ENCODE measurements at places on chromosomes 3 and 15.

DNA sequence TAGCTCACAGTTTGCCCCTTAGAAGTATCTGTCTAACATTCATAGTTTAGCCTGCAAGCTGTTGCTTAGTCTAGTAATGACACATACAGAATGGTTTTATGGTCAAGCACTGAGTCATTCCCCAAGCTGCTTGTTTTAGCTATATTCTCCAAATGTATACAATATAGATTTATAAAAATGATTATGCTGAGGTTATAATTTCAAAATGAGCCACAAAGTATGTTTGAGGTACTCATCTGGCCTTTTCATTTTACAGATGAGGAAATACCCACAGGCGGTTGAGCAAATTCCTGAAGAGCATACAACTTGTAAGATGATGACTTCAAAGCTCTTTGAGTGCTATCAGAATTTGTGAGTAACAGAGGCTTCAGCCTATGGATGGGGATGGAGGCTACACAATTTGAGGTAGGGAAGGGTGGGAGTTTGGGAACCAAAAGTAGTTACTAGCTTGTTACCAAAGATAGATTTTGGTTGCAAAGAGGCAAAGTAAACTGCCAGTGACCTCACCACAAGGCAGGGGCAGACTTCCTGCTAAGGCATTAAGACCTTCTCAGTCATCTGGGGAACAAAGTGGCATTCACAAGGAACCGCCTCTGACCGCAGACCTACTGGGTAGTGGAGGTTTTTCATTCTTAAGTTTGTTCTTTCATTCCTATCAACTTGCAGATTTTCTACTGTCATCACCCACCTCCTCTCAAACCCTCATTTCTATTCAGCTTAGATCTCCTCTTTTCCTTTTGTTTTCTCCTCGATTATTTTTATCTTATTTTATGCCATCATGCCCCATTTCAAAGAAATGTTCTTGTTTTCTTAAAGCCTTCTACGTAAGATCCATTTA is 257.2 kb upstream of the NECTIN3 start:
- peak; percentile 22 for DNase-seq

DNA sequence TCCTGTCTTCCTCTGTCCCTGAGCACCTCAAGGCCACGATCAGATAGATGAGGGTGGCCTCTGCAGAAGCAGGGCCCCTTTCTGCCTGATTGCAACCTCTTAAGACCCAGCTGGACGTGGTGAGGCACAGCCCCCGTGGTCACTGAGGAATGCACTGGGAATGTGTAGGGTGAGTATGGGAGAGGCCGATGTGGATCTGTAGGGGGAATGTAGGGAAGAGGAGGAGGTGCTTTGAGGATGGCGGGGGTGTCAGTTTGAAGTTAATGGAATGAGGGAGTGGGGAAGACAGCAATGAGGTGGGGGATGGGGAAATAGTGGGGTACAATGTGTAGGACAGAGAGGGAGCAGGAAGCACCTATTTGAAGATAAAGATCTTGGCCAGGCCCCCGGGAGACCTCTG is 785 bp upstream of the IQCF5 start:
- no peak for DNase-seq

GRCh38 chr3:183697123-183697609 is 431 bp upstream of the YEATS2 start:
- no peak for DNase-seq

DNA sequence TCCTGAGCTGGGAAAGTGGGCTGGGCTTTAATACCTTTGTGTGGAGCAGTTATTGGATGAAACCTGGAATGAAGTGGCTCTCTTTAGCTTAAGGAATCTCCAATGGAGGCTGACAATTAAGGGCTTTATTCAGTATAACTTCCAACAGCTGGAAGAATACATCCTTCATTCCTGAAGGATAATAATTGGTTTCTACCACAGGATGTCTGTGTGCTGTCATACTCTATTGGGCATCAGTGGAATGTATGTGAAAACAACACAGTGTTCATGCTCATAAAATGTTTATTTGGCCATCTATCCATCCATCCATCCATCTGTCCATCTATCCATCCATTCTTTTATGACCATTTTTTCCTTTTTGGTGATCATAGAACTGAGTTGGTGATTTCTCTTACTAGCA is 220.7 kb upstream of the GAP43 start:
- no peak for DNase-seq

GRCh38 chr3:46934498-46935167 is 41.9 kb downstream of the CCDC12 start:
- peak; percentile 38 for DNase-seq

GRCh38 chr15:89230277-89230676 is 8.9 kb upstream of the RLBP1 start:
- no peak for DNase-seq
